ENCODE measurements at places on chromosomes 4 and X.

GRCh38 chrX:119468551-119469312, 488 bp downstream of the SLC25A5 start:
- peak; percentile 32 for DNase-seq

DNA sequence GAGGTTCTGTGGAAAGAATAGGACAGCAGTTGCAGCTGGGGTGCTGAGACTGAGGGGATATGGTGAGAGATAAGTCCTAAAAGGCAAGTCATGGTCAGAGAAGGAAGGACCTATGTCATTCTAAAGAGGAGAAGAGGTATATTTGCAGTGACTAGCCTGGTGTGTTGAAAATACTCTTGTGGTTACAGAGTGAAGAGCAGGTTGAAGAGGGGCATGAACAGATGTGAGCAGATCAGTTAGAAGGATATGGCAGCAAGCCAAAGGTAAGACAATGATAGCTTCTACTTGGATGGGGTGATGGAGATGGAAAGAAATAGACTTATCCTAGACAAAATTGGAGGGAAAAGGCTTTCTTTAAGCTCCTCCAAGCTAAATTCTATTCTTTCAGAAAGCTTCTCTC, 469.8 kb upstream of the CPEB2 start:
- no peak for DNase-seq

DNA sequence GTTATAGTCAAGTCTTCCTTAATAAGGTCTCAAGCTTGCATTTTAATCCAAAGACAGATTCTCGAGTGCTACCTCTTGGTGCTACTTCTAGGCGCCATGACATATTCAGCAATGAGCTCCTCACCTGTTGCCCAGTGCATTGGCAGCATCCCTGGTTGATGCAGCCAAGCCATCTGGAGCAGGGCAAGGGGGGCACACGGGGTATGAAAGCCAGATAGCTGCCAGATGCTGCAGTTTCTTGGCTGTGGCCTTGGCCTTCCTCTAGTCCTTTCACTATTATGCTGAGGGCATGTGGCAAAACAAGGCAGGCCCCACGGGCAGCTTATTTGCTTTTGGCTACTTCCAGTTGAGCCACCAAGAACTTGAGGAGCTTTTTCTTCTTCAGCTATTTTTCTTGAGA, 168.6 kb upstream of the PGRMC2 start:
- no peak for DNase-seq

DNA sequence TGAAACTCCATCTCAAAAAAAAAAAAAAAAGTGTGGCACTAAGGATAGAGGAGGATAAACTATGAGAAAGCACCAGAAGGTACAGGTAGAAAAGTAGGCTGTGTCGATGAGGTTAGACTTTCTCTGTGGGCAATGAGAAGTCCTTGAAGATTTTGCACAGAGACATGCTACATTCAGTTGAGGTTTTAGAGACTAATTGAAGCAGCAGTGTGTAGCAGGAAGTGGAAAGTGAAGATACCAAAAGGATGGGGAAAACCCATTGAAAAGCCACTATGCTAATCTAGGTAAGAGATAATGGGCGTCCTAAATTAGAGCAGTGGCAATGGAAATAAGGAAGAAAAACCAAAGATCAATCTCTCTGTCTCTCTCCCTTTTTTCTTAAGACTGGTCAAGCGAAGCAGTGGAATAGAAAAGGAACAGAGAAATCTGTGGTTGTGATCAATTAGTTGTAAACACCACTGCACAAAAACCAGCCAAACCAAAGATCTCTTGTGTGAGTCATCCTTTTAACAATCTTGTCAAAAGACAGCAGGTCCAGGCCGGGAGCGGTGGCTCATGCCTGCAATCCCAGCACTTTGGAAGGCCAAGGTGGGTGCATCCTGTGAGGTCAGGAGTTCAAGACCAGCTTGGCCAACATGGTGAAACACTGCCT, 3.5 kb downstream of the SPINK2 start:
- DNase-seq = peak; percentile 40

DNA sequence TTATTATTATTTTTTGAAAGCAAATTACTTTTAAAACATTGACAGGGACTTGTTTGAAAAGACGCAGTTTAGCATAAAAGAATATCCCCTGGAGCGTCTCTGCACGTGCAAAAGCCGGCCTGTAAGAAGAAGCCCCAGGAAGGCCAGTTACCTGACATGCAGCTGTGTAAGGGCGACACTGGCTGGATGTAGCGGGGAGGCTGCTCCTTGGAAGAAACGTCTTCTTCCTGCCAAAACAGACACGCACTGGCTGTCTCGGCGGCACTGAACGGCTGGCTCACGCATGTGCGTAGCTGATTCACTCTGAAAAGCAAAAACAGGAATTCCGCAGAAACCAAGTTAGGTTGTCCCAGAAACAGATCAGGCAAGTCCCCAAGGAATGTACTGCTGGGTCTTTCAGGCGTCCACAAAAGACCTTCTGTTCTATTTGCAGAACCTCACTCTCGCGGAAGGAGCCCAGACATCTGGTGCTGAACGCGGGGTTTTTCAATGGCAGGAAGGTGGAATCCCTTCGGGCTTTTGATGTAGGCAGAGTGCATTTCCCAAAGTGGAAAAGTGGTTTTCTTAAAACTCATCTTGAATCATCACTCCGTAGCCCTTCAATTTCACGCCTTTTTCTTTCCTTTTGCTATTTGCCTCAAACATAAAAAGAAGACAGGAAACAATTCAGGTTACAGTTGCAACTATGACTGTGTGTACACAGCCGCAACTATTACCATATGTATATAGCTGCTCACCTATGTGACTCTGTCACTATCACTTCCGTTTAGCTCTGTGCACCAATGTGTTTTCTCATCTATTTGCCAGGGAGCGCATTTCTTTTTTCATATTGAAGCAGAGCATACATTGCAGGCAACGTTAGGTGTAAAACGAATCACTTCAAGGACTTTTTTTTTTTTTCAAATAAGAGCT, 38.1 kb upstream of the ARSH start:
- DNase-seq = no peak

Measured in GM19239 (cell line).